CD4-positive, alpha-beta T cell treated with Interleukin-4 for 1 hour (primary cell): ENCODE measurements at places on chromosomes 16 and 17.
A peak's percentile ranks its signal among the peaks of the same experiment; 100 is the strongest.

DNA sequence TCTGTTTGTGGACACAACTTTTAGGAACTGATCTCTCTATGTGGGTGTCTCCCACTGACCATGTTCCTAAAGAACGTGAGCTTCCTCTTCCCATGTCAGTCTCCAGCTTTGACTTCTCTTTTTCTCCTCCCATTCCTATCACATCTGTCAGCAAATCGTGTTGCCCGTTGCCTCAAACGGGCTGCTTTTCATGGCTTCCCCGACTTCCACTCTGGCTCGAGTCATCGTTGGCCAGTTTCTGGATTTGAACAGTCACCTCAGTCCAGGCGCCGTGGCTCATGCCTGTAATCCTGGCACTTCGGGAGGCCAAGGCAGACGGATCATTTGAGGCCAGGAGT lies 5.4 kb downstream of the ABCC1 start:
- no peak for DNase-seq

- peak; percentile 13 for DNase-seq
Observed at GRCh38 chr17:57255182-57255775, 1.0 kb upstream of the MSI2 start.

- no peak for DNase-seq
Observed at GRCh38 chr17:76550712-76551615, 11.1 kb downstream of the PRCD start.

GRCh38 chr17:49645654-49646053 lies 32.2 kb downstream of the SPOP start:
- no peak for DNase-seq

GRCh38 chr17:6108382-6108781 lies 38.2 kb downstream of the WSCD1 start:
- no peak for DNase-seq

DNA sequence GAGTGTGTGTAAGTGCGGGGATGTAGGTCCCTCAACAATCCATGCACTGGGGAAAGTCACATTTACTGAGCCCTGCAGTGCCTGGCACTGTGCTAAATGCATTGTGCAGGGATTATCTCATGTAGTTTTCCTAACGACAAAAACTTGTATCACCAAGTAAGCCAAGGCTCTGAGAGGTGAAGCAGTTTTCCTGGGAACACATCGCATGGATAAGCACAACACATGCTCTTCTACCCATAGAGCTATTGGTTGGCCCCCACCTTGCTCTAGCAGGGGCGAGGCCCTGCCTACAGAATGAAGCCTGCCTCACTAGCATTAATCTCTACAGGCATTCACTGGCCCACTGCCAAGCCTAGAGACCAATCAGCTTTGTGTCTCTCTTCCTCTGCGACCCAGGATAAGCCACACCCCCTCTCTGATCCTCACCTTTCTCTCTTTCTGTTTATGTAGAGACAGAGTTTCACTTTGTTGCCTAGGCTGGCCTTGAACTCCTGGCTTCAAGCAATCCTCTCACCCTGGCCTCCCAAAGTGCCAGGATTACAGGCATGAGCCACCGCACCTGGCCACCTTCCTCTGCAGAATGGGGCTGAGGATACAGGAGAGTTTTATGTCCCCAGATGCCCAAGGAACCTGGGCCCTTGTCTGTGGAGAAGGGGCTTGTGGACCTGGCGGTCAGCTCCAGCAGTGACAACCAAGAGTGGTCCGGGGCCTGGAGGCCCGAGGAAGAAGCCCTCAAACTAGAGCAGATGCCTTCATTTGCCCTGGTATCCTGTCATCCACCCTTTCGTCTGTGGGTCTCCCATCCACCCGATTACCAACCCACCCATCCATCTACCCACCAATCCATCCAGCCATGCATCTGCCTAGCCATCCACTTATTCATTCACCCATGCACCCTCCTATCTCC lies 12.8 kb downstream of the CDH16 start:
- DNase-seq = peak; percentile 38
